ENCODE measurements at places on chromosomes 2 and 18.

- no peak for DNase-seq
Measured at GRCh38 chr2:118975133-118975532, 33.1 kb downstream of the MARCO start.

GRCh38 chr2:179239195-179239594, 25.4 kb downstream of the SESTD1 start:
- DNase-seq, result no peak

DNA sequence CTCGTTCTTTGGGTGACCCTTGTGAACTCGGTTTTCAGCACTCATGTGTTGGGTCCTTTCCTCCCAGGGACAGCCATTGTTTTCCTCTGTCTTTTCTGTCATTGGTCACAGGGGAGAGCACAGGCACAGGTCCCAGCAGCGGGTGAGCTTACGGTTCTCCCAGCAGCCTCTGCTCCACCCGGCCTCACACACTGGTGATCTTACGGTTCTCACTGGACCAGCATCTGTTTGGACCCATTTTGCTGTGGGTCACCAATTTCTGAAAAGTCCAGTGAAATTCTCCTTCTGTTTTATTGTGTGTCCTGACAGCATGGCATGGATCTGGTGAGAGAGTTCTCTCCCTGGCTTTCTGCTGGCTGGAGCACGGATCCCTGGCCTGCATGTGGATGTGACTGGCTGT, 49.8 kb upstream of the ANKRD62 start:
- no peak for DNase-seq

GRCh38 chr18:75047240-75047961, 161.5 kb downstream of the PTGR3 start:
- no peak for DNase-seq

DNA sequence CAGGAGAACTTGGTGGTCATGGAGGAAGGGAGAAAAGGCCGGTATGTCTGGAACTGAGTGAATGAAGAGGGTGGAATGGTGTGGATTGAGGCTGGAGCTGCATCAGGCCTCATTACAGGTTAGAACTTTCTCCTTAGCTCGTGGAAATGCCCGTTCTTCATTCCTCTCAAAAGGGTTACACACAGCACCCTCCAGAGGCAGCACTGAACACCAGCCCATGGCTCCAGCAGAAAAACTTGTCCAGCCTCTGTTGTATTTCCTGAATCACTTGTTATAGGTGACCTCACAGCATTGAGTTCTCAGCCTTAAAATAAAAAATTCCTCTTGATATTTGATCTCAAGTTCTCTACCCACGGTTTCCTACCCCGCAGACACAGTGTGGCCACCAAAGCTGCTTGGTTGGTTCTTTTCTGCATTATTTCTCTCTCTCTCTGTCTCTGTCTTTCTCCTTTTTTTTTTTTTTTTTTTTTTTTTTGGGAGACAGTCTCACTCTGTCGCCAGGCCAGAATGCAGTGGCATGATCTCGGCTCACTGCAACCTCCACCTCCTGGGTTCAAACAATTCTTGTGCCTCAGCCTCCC, 89.6 kb downstream of the ITGB1BP1 start:
- peak; percentile 75 for DNase-seq

GRCh38 chr2:107585851-107586250, 240.8 kb upstream of the RGPD4 start:
- no peak for DNase-seq

DNA sequence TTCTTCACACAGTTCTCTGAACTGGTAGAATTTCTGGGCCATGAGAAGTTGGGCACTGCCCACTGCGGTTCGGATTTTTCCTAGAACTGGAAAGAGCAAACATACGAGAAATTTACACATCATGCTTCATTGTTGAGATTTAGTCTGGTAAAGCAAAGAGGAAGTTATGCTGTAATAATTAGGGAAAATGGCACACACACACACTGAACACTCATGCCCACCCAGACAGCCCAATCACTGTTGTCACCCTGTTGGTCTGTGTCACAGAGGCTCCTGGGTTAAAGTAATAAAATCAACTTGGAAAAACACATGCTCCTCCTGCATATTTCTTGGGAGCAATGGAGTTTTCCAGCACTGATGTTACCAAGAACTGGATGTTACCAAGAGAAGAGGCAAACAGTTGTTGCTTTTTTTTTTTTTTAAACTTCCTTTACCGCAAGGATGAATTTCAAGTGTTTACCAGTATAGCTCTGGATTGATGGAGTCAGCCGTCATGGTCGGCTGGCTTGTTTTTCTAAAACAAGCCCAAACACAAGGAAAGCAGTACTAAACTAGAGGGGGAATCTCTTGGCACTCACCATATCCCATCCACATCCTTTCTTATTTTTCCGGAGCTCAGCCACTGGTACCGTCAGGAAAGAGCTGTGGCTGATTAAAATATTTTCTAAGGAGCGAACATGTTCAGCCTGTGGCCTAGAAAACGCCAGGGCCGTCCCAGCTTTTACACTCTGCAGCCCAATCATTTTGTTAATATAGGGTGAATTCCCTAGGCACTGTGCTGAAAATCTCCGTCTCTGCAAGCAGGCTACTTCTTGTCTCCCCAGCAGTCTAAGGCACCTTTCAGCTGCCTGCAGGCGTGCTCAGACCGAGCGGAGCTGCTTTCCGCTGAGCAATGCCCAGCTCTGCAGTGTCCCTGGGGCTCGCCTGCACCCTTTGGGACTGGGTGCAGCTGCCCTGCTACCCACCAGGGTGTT, 58.9 kb downstream of the TGIF1 start:
- DNase-seq, result no peak

DNA sequence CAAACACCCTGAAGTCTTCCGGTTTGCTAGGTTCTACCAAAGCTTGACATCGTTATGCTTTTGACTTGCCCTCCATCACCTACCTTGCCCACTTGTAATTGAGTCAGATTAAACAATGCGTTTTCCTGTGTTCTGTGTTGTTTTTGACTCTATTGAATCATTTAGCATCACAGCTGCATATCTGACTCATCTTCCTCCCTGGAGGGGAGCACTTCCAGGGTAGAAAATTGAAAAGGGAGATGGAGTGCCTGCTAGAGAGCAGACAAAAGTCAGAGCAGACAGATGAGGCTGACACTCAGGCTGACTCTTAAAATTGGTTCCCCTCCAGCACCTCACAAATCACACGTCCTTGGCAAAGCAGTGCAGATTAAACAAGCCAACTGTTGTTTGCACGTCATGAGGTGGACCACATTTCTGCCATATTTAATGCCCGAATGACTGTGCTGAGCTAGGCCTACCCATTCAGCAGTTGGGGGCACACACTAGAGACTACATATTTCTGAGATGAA, 2.2 kb downstream of the MPP4 start:
- peak; percentile 98 for DNase-seq

DNA sequence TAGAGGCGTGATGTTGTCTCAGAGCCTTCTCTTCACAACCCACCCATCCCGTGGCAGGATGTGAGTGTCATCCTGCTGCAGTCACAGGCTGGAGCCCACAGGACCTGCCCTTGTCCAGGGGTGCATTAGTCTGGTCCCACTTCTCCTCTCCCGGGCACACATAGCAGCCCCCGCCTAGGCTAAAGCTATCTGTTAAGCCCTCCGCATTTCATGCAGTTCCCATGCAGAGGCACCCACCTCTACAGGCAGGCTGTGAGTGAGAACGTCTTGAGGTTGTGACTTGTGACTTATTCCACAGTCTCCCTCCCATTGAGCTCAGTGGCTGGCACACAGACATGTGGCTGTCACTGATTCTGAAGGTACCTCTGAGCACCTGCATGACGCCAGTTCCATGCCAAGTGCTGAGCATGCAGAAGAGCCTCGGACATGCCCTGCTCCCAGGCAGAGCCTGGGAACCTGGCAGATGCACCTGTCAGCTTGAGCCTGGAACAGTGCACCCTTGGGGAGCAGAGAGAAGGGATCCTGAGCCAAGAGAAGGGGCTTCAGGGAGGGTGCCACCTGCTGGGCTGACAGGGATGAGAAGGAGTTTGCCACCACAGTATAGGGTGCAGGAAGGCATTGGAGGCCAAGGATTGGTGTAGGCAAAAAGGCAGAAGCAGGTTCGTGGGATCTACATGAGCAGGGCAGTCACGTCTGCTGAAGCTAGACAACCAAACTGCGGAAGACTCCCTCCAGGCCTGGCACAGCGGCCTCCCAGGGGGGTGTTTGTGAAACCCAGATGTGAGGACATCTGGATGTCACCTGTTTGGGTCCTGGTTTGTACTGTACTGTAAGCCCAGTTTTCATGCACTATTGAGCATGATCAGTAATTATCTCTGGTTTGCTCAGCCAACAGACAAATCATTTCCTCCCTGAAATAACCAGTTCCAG, 213.6 kb downstream of the GLI2 start:
- no peak for DNase-seq
